ENCODE measurements at places on chromosomes 12 and 14. TPM values are rescaled to one million over a fixed set of nuclear protein-coding genes. Genes with fewer than 3 reads are reported as not detected.

NKX2-8 gene
- total RNA-seq: not detected

TSPAN11 gene
- total RNA-seq: 1.5 TPM

IL23A gene
- total RNA-seq: not detected

KLRC1 gene
- not detected for total RNA-seq

DNA sequence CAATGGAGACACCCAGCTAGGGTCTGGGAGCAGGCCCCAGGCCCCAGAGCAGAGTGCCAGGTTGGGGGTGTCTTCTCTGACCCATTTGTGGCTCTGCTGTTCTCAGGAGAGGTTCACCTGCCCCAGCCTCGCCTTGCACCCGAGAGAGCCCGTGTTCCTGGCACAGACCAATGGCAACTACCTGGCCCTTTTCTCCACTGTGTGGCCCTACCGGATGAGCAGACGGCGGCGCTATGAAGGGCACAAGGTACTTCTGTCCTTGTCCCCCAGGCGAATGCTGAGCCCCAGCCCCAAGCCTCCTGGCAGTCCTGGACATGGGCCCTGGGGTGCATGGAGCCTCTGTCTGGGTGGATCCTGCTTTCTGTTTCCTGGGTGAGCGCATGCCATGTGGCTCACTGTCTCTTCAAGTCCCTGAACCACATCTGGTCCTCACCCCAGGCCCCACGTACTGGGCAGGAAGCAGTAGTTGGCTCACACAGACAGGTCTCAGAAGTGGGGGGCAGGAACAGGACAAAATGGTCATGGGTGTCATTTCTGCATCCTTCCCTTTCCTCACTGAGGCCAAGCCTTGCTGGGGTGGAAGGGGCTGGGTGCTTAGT, 58.2 kb downstream of the BEGAIN start:
- DNase-seq: no peak

GRCh38 chr12:70628701-70629480, 8.3 kb downstream of the PTPRB start:
- no peak for DNase-seq

DNA sequence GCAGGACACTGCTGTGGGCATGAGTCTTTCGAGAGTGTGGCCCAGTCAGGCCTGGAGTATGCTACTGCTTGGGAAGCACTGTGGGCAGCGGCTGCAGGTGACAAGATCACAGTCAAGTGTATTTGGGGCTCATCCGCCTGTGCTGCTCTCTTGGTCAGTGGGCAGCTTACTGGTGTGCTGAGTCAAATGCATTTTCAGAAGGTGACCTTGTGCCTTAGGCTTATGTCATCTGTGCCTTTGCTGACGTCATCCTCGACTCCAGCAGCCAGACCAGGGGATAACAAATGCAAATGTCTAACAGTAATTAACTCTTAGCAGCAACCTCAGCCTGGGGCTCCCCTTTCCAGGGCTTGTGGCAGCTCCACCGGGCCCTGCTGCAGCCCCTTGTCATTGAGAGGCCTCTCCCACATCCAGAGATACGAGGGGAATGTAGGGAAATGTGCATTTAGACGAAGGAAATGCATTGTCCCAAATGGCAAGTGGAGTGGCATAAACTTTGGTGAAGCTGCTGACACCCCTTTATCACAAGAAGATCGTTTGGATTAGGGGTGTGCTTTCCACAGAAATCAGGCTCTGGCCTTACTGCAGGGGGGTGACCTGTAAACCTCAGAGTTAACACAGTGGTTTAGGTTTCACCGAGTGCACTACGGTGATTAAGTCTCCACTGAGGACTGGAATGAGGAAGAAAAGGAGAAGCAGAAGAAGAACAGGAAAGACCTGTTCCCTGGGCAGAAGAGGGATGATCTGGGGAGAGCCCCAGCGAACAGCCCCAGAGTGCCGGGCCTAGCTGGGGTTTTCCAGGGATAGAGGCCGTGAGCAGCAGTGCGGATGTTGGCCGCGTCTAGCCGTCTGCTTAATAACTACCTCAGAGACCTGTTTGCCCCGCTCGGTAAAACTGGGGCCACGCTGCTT, 39.7 kb downstream of the PSMA6 start:
- DNase-seq: no peak
